Left renal pelvis (tissue), 4 donors: ENCODE measurements at places on chromosomes 11 and 22. TPM values are rescaled to one million over a fixed set of nuclear protein-coding genes. Genes with fewer than 3 reads are reported as not detected.

GRCh38 chr11:95985174-95985808 lies 61.4 kb upstream of the MTMR2 start:
- no peak for DNase-seq

DNA sequence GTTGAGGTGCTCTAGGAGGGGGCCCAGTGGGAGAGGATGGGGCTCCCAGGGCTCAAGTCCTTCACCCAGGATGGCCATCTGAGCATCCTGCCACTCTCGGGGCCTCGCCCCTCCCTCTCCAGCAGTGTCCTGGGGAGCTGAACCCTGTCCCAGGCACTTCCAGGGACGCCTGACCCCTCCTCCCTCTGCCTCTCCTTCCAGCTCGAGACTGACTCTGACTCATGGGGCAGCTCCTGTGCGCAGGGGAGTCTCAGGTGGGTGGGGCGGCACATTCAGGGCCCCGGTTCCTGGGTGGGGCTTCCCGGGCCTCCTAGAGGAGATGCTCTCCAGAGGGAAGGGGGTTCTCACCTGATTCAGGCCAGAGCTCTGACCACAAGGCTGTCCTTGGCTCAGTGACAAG lies 77.1 kb upstream of the IGLL5 start:
- no peak for DNase-seq

Gene HEPN1
- polyA plus RNA-seq, result not detected

Gene SLC6A5
- polyA plus RNA-seq, result not detected

Gene IL18
- 1.6 TPM for polyA plus RNA-seq

DNA sequence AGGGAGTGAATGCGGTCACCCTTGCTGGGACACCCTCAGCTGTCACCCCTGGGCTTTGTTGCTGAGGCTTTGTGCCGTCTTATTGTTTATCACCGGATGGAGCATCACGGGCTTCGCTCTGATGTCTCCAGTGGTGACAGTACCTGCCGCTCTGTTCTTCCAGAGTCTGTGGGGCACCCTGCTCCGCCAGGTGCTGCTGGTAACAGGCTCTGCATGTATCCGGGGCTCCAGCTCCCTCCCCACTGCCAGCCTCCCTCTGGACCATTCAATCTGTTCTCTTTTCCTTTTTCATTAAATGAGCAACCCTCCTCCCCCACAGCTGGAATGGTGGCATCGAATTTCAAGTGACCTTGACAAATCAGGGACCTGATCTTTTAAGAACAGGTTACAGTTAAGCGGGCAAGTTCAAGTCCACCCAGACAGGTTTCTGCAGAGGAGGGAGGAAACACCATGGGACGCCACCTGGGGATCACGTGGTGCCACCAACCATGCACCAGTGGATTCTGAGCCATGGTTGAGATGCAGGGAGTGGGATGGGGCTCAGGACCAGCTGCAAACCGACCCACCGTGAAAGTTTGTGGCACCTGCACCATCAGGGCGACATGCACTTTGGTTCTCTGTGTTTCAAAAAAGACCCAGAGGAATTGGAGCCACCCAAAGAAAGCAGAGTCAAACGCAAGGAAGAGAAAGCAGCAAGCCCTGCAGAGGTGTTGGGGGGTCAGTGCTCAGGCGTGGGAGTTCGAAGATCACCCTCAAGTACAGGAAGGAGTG lies 89.3 kb downstream of the BCR start:
- no peak for DNase-seq

Gene OR5F1
- not detected for polyA plus RNA-seq

DNA sequence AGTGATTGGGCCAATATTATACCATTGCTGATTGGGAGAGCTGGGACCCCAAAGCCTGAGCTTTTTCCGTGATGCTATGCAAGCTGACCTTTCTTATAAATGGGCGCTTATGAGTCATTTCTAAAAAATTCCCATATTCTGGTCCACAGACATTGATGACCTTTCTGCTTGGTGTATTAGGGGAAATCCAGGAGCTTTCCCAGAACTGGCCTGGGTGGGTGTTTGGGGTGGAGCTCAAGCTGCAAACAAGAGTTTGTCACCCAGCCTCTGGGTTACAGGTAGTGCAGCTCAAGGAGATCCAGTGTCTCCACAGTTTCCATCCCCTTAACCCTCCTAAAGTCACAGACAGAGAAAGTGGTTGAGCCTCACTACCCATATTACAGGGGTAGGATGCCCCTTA lies 67.7 kb downstream of the CCDC81 start:
- no peak for DNase-seq

DNA sequence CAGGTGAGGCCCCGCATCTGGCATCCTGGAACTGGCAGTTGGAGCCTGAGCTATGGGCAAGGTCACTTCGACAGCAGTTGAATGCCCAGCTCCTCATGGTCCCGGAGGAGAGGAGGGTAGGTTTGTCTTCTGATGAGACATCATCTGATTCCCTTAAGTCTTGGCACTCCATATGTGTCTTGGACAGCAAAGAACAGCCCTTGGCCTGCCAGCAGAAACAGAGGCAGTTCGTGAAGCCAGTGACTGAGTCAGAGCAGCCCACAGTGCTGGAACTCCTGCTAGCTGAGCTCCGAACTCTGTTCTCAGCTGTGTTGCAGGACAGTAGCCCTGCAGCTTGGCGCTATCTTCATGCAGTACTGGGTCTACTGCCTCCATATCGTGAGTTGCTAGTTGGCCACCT lies 1.0 kb downstream of the DNHD1 start:
- DNase-seq, result no peak

DNA sequence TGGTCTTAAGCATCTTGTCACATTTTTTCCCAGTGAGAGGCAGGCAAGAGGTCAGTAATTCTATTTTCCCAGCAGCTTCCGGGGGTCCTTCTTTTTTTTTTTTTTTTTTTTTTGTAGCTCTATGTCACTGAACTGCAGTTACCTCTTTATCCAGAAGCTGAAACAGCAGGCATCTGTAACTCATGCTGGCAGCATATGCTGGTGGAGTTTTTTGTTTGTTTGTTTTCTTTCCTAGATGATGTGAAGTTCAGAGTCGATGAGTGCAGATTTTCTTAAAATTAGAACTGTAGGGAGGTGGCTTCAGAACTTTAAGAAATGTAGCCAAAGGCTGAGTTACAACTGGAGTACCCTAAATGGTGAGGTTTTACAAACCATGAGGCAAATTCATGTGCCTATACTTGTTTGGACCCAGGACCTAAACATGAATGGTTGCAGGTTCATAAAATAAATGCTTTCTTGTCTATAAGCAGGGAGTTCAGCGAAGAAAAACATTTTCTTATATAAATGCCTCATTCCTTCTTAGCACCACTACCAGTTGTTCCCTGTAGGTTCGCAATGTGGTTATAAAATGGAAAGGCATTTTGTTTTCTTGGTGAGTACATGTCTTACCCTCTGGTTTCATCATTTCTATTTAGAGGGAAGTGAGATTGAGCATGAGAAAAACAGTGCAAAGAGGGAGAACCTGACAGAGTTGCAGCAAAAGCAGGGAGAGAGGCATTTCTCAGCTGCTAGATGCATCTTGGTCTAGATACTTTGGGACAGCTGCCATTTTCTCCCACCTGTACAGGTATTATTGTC lies 84.0 kb downstream of the TRIM44 start:
- DNase-seq, result no peak

Gene MAPK8IP2
- 0.85 TPM for polyA plus RNA-seq

Gene SYCE3
- polyA plus RNA-seq, result not detected

Gene DCDC1
- 0.97 TPM for polyA plus RNA-seq

Gene NCAPH2
- polyA plus RNA-seq, result 39.7 TPM

DNA sequence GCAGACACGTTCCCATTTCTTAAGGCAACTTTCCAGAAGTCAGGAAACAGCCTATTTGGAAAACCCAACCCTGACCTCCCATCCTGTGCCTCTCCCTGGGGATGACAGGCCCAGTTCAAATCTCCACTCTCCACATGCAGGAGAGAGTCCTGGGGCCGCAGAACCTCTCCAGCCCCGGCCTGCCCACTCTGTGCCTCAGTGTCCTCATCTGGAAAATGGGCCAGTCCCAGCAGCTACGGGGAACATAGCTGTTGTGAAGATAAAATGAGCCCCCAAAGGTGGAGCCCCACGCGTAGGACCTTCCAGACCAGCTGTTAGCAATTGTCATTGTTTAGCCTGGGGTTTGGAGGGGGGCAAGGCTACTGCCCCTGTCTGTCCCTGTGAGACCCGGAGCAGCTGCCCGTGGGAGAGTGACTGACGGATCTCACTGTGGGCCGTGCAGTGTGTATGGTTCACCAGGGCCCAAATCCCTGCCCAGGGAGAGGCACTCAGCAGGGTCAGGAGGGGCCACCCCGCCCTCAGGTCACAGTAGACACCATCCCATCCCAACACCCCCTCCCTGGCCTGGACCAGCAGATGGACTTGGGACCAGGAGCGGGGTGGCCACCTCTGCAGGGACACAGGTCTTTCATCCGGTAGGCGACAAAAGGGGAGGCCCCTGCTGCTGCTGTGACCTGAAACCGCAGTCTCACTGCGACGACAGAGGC lies 145.9 kb downstream of the CTTN start:
- no peak for DNase-seq

GRCh38 chr11:4491878-4492606 lies 9.6 kb downstream of the OR52K1 start:
- DNase-seq, result no peak

GRCh38 chr11:95589893-95590612 lies 199.5 kb downstream of the FAM76B start:
- no peak for DNase-seq

DNA sequence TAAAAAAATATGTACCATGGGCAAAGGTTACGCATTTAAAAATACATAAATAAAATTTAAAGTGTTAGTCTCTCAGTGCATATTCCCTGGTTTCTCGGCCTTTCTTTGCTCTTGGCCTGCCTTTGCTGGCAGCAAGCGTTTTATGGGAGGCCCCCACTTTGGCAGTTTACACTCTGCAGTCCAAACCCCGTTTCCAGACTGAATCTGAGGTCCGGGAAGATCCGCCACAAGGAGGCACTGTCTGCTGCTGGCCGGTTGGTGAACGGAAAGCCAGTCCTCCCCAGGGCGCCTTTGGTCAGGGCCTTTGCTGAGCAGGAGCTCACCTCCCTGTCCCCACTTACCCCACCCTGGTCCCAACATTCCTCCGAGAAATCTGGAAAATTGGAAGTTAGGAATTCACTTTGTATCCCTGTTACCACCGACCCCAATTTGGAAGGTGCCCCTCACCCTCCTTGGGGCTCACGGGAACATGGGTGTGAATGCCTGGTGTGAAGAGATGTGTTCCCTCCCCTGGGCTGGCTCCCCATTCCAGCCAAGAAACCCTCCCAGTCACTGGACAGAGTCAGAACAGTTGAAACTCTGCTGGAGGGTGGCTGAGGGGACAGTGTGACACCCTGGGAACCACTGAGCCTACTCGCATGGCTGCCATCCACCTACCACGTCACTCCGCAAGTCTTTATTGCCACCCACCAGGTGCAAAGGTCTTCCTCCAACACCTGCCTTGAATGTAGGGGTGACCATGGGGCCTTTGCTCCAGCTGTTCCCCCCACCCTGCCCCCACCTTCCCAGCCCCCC lies 9.4 kb upstream of the SF1 start:
- DNase-seq, result no peak

- DNase-seq, result no peak
Measured at GRCh38 chr11:33388793-33389525, 131.8 kb downstream of the HIPK3 start.

Gene PHETA2
- 10.3 TPM for polyA plus RNA-seq
